ENCODE measurements at places on chromosomes 3 and 15. TPM values are rescaled to one million over a fixed set of nuclear protein-coding genes. Genes with fewer than 3 reads are reported as not detected.

DNA sequence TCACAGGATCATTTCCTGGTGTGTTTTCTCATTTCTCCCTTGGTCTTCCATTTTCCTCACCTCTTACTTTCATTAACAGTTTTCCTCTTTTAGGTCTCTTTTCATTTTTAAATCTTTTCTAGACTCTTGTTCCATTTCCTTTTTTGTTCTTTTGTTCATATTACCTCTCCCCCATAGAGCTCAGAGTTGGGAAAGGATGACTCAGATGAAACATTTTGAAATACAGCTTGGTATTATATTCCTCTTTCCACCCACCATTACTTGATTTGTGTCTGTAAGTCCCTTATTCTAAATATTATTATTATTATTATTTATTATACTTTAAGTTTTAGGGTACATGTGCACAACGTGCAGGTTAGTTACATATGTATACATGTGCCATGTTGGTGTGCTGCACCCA lies 153.1 kb downstream of the VGLL3 start:
- no peak for DNase-seq

EPHB3 gene
- 2.5 TPM for total RNA-seq

- no peak for DNase-seq
These were observed 62.4 kb downstream of the ADAMTS9 start for GRCh38 chr3:64625381-64625780.

- no peak for DNase-seq
These were observed 23.6 kb downstream of the TLNRD1 start for GRCh38 chr15:81024265-81024872.

- no peak for DNase-seq
These were observed 85.9 kb upstream of the ZPLD1 start for GRCh38 chr3:102348904-102349303.

STRC gene
- total RNA-seq = not detected
